ENCODE measurements at places on chromosomes 16 and 17.
A peak's percentile ranks its signal among the peaks of the same experiment; 100 is the strongest.

DNA sequence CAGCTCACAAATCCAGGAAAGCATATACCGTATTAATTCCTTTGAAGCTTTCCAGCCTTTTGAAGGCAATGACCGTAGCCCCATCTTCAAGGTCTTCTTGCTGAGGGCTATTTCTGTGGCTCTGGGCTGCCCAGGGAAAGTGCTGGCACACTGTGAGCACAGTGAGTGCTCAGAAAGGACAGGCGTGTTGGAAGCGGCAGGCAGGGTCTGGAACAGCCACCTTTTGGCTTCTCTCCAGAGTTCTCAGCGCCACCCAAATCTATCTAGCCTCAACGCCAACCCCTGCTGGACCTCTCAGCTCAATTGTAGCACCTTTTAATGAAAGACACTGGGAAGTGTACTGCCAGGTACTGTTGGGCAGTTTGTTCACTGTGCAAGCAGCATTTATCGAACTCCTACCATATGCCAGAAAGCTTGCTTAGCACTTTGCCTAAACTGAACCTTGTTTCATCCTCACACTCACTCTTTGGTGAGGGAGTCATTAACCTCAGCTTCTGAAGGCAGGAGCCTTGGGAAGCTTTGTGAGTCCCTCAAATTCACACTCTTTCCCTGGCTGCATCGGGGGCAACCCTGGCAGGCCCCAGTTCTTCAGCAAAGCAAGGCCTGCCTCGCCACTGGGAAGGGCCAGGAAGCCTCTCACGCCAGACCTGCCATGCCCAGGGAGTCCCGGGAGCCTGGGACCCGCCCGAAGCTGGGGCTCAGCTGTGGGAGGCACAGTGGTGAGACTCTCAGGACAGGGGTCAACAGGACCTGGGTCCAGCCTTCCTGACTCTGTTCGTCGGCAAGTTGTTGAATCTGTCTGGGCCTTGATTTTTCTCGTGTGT is 13.5 kb upstream of the CIBAR2 start:
- DNase-seq = peak; percentile 52

GRCh38 chr16:54359081-54359480 is 72.5 kb upstream of the IRX3 start:
- no peak for DNase-seq

- no peak for DNase-seq
Observed at GRCh38 chr17:82917699-82918345, 78.0 kb upstream of the ZNF750 start.

GRCh38 chr17:62653826-62654761 is 26.6 kb downstream of the MRC2 start:
- peak; percentile 84 for DNase-seq

DNA sequence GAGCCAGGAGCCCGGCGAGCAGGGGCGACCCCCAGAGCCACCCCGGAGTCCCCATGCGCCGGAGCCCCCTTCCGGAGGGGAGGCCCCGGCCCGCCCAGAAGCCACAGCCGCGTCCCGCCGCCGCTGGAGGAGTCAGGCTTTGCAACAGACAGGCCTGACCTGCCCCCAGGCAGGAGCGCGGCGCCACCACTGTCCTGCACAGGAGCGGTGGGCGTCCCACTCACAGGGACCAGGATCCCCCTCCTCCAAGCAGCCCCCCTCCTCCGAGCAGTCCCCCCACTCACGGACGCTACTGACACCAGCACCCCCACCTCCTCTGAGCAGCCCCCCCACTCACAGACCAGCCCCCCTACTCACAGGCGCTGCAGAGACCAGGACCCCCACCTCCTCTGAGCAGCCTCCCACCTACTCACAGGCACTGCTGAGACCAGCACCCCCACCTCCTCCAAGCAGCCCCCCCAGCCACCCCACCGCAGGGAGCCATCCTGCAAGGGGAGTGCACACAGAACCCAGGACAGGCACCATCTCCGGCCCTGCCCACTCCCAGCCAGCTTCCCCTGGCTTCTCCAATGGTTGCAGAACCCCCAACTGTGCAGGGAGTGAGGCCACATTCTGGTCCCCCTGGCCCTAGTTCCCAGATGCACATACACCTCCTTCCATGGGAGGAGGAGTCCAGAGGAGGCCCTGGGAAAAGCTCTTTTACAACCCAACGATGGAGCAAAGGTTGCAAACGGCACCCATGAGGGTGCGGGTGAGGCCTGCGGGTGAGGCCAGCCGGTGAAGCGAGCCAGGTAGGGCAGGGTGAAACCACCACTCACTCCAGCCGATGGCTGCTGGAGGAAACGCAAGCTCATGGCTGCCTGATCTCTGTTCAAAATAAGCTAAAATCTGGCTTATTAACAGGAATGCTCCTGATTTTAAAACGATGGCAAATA is 69.9 kb downstream of the ABR start:
- peak; percentile 73 for DNase-seq

- DNase-seq = no peak
Observed at GRCh38 chr17:43864161-43864984, 17.4 kb downstream of the CD300LG start.

- DNase-seq = no peak
Observed at GRCh38 chr16:80176114-80176513, 364.7 kb upstream of the DYNLRB2 start.

- DNase-seq = no peak
Observed at GRCh38 chr17:51057534-51057933, 63.1 kb downstream of the SPAG9 start.

DNA sequence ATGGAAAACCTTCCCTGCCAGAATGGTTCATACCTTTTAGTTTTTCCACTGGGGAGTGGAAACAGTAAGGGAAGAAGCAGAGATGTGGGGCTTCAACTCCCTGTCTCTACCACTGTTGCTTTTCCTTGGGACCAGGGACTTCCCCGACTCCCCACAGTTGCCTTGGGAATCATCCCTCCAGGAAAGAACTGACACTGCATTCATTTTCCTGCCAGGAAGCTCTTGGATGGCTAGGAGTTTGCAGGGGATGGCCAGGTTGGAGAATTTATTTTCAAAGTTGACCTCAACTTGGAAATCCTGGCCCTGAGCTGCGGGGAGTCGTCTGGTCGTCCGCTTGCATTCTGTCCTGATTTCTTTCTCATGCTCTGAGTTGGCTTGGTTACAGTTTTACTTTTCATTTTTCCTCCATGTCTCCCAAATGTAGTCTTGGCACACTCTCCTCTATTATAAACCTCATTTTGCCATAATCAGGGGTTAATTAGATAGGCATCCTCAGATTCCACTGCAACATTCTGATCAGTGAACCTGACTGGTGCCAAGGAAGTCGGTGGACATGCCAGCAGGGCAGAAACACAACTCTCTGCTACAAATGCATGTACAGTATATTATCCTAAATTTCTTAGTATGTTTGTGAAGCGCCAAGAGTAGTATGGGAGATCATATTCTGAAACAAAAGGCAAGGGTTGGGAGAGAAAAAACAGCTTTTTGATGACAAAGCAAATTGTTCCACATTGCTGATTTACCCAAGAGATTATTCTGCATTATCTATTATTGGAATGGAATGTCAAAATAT is 220.5 kb upstream of the XYLT1 start:
- peak; percentile 46 for DNase-seq

- no peak for DNase-seq
Observed at GRCh38 chr17:9167379-9167778, 146.1 kb downstream of the NTN1 start.

DNA sequence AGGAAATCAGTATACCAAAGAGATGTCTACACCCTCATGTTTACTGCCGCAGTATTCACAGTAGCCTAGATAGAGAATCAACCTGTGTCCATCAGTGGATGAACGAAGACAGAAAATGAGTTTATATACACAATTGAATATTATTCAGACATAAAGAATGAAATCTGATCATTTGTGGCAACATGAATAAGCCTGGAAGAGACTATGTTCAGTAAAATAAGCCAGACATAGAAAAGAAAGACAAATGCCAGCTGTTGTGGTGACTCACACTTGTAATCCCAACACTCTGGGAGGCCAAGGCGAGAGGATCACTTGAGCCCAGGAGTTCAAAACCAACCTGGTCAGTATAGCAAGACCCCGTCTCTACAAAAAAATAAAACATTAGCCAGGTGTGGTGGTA is 16.1 kb downstream of the NUDT16L1 start:
- no peak for DNase-seq

GRCh38 chr16:31440516-31441184 is 1.9 kb downstream of the ZNF843 start:
- DNase-seq = no peak

DNA sequence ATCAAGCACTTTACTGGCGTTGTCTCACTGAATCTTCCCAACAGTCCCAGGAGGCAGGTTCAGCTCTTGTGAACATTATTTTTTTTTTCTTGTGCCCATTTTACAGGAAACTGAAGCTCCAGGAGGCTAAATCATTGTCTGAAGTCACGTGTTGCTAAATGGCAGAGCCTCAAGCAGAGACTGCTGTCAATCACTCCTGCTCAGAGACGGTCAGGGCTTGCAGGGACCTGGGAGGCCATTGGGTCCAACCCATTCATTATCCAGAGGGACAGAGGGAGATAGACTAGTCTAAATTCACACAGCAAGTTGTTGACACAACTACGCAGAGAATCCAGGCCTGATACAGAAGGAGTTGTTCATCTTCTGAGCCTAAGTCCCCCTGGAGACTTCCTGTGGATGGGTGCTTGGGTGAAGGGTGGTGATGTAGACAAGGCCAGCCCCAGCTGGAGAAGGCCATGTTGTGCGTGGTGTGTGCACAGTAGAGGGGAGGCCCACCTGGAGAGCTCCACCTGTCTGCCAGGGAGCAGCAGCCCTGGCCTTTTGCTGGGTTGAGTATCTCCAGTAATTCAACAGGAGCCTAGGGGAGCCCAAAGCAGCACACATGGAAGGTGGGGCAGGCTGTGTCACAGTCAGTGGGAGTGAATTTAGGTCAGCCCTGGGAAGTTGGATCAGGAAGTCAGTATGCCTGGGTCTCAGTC is 24.3 kb upstream of the C1QL1 start:
- DNase-seq = no peak

GRCh38 chr17:2975469-2975958 is 87.9 kb downstream of the OR1D5 start:
- DNase-seq = no peak

GRCh38 chr16:86844695-86845094 is 266.3 kb downstream of the FOXL1 start:
- DNase-seq = no peak

- DNase-seq = peak; percentile 40
Observed at GRCh38 chr16:180101-180675, at the start of gene HBQ1. TSS of gene HBQ1 (plus strand) at chr16:180459. CDS start at chr16:180487, 28 bp downstream.

- DNase-seq = peak; percentile 55
Observed at GRCh38 chr17:78717431-78717980, 64.6 kb downstream of the CYTH1 start.

GRCh38 chr17:57605675-57606105 is 139.4 kb downstream of the CCDC182 start:
- DNase-seq = no peak

GRCh38 chr17:77856551-77857305 is 101.8 kb upstream of the TNRC6C start:
- DNase-seq = no peak

DNA sequence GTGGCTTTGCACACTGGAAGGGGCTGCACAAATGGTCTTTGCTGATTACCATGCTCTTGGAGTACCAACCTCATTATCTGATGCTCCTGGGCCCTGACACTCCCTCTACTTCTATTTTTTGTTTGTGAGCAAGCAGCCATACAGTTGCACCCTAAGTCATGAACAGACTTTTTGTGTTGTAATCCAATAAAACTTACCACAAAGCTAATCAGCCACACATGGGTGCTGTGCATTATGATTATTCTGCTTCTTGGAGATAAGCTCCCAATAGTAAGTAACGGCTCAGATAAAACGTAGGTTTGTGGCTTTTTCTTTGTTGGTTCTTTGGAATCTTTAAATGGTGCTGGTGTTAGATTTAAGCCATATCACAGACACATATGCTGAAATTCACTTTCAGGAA is 76.2 kb downstream of the CCT6B start:
- no peak for DNase-seq

DNA sequence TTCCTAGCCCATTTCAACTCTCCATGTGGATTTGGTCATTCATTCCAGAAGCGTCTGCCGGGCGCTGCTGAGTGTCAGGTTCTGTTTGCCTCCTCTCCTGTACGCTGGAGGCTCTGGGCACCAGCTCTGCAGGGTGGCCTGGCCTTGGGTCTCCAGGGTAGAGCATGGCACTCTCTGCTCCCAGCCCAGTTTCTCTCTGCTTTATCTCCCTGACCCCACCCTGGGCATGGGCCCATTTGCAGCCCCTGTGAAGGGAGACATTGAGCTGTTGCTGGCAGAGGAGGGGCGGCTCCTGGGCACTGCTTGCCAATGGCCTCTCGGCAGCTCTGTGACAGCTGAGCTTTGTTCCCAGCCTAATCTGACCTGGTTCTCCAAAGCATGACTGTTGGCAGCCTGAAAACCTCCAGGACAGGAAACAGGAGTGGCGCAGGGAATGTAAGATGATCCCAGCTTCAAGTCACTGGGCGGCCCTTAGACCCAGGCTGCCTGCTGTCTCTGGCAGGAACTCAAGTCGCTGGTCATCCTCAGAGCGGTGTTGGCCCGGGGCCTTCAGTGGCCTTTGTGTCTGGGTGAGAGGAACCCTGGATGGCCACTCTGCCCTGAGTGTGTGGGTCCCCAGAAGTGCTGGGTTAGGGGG is 146.8 kb downstream of the SEC14L1 start:
- peak; percentile 68 for DNase-seq

- no peak for DNase-seq
Observed at GRCh38 chr17:58344791-58345157, 7.2 kb downstream of the SUPT4H1 start.

All from right hindlimb (tissue), 1 donor.